ENCODE measurements at places on chromosomes 1 and 21.
A peak's percentile ranks its signal among the peaks of the same experiment; 100 is the strongest.

- DNase-seq = no peak
Measured at GRCh38 chr1:66243548-66244130, 290.3 kb upstream of the SGIP1 start.

DNA sequence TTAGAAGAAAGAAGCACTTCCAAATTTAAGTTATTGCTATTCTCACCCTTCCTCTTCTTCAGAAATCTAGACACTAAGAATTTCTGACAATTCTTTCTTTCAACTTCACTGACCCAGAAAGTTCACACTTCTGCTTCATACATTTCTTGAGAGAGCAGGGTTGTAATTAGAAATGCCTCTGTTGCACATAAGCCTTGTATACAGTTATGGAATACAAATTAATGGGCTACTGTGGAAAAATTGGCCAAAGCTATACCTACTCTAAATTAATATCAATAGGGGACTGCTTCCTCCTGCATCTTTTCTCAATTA lies 1.5 kb downstream of the TNFSF18 start:
- no peak for DNase-seq

DNA sequence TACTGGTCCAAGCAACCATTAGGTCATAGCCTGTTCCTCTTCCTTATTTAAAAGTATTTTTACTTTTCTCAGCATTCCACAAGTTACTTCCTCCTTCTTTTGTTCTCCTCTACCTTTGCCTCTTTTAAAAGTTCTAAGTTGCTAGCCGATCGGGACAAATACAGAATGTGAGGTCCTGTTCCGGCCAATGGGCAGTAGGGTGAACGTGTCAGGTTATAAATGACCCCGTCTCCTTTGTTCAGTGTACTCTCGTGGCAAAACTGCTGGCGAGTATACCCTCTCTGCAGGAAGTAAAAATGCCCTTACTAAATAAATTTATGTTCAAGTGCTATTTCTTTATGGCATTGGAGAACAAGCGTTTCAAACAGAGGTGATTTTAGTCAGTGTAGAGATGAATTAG lies 2.5 kb downstream of the ADCY10 start:
- DNase-seq = no peak

GRCh38 chr1:147851149-147851548 lies 51.4 kb upstream of the GJA8 start:
- no peak for DNase-seq

GRCh38 chr1:234568345-234568744 lies 41.6 kb downstream of the IRF2BP2 start:
- no peak for DNase-seq

- DNase-seq = no peak
Measured at GRCh38 chr1:233042834-233043233, 92.4 kb downstream of the NTPCR start.

DNA sequence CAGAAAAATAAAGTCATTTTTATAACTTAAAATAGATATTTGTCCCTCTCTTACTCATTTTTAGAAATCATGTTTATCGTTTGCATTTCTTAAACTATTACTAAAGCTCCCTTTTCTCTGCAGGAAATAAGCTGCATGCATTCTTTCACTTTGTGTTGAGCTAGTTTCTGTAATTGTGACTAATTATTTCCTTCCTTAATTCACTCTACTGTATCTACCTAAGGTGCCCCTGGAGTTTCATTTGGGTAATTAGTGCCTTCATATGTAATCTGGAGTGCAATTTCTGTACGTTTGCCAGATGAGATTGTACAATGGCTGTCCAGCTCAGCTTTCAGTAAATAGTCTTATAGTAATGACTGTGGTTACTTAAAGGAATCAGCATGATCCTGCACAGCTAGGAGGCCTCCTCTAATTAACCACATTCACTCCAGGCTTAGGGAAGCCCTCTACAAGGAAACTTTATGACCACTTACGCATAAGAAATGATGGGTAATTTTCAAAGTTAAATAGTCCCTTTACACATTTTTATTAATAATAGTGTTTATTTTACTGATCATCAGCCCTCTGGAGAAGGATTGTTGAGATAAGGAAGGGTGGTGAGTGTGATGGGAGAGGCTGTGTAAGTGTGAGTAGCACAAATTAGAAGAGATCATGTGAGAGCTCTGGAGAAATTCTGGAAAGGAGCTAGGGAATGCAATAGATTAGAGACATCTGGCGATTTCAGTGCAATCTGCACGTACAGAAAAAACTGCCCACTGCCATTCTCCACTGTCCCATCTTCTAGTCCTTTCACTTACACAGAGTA lies 86.8 kb downstream of the LRRC8C start:
- DNase-seq = no peak

- DNase-seq = no peak
Measured at GRCh38 chr21:18138507-18138906, 106.1 kb upstream of the CHODL start.

- no peak for DNase-seq
Measured at GRCh38 chr1:229130028-229130668, 140.8 kb upstream of the RAB4A start.

GRCh38 chr1:3584915-3585314 lies 26.4 kb downstream of the MEGF6 start:
- DNase-seq = no peak

DNA sequence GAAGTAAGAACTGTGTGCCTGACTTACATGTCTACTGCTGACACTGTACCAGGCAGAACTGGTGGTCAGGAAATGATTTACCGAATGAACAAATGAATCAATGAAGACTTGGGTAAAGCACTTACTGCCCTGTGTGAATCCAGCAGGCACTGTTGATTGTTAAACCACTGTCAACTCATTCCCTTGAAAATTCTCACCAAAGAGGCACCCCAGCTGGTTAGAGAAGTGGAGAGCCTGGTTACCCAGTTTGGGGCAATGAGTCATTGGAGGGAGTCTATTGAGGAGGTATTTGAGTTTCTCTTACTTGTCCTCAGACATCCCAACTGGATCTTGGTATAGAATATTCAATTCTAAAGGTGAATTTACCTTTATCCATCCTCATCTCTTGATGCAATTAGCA lies 34.2 kb downstream of the JUN start:
- DNase-seq = no peak

GRCh38 chr1:183932412-183932811 lies 105.1 kb downstream of the COLGALT2 start:
- no peak for DNase-seq

GRCh38 chr1:115545791-115546733 lies 95.7 kb upstream of the VANGL1 start:
- no peak for DNase-seq

- DNase-seq = no peak
Measured at GRCh38 chr1:221184131-221184794, 305.0 kb downstream of the HLX start.

DNA sequence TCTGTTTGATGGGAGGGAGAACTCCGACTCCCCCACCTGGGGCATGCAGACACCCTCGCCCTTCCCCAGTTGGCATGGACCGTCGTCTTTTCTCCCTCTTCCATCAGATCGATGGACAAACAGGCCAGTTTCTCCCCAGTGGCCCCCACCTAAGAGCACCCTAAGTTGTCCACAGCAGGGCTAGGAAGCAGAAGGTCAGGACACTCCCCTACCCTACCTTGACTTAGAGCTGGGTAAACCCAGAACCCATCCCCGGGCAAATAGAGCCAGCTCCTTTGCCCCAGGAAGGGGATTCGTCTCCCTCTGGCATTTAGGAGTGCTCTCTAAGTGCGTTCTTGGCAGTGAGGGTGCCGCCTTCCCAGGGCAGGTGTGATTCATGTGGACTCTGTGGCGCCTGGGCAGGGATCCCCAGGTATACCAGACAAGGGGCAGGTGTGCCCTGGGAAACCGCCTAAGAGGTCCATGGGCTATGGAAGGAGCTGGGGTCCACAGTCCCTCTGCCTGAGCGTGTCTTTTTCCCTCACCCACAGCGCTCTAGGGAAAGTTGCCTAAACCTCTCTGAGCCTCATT lies 2.7 kb upstream of the RUNX3 start:
- DNase-seq = no peak

- DNase-seq = no peak
Measured at GRCh38 chr1:232183266-232183800, 446.6 kb downstream of the SIPA1L2 start.

DNA sequence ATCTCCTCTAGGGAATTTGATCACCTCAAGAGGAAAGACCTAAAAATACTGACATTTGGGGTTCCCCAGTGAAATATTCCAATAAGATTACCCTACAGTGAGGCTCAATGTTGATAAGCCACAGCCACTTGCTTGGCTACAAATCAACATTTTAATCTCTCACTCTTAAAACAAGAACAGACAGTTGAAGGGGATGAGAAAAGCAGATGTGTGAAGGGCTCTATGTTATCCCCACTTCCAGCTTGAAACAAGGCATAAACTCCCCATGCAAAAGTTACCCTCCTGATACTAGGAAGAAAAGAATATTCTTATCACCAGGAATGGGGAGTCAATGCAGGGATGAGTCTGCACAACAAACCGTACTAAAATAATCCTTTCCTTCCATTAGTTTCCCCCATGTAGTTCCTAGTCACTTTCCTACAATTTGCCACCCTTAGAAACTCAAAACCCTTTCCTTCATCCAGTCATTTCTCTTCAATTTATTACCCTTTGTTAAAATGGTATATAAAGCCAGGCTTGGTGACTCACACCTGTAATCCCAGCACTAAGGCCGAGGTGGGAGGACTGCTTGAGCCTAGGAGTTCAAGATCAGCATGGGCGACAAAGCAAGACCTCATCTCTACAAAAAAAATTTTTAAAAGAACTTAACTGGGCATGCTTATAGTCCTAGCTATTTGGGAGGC lies 29.5 kb downstream of the LPGAT1 start:
- no peak for DNase-seq

GRCh38 chr1:40973912-40974311 lies 5.6 kb upstream of the CTPS1 start:
- no peak for DNase-seq

GRCh38 chr21:46128106-46128932 lies 27.1 kb downstream of the FTCD start:
- no peak for DNase-seq

DNA sequence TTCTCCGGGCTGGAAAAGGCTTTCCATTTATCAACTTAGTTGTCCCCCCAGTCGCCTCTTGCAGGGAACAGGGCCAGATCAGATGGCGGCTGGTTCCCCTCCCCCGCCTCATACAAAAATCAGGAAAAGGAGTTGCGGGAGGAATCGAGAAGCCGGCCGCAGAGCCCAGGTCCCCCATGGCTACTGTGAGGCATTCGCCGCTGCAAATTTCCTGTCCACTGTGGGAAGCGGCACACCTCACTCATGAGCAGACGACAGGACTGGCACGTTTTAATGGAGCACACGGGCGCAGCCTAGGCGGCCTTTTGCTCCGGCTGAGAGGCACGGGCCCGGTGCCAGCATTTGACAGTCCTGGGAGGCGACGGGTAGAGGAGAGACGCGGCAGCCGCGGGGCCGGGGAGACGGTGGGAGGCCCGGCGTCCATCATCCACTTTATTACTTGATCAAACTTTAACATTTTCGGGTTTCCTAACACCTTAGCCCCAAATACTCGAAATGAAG lies 1.1 kb downstream of the GNG4 start:
- DNase-seq = no peak

- DNase-seq = no peak
Measured at GRCh38 chr21:34280389-34280795, 83.4 kb upstream of the KCNE2 start.

DNA sequence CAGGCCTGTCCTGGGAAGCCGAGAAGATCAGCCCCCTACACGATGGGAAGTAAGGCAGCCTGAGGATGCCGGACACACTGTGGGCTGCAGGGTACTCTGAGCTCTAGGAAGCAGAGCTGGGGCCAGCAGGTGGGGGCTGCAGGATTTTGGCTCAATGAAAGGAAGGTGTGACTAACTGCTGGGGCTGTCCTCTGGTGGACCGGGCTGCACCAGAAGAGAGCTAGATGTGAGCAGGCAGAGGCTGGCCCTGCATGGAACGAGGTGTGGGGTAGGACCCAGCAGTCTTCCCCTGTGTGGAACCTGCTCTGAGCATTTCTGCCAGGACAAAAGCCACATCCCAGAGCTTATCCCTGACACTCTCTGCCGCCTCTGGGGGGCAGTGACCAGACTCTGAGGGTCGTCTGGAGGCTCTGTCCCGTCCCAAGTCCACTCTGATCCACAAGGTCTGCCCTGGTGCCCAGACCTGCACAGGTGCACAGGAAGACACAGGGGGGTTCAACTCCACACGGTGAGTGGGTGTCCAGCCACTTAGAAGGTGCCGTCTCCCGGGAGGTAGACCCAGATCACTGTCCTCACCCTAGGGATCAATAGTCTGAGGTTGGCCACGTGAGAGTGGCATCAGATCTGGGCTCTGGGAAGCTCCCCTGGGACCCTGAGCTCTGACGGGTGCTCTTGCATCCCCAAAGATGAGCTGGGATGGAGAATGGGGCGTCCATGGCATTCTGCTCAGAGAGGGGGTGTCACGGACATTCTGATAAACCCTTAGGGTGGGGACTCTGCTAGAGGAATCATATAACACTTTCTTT lies 187.6 kb upstream of the VAMP3 start:
- DNase-seq = no peak

GRCh38 chr1:14672005-14672404 lies 73.5 kb downstream of the KAZN start:
- DNase-seq = no peak

DNA sequence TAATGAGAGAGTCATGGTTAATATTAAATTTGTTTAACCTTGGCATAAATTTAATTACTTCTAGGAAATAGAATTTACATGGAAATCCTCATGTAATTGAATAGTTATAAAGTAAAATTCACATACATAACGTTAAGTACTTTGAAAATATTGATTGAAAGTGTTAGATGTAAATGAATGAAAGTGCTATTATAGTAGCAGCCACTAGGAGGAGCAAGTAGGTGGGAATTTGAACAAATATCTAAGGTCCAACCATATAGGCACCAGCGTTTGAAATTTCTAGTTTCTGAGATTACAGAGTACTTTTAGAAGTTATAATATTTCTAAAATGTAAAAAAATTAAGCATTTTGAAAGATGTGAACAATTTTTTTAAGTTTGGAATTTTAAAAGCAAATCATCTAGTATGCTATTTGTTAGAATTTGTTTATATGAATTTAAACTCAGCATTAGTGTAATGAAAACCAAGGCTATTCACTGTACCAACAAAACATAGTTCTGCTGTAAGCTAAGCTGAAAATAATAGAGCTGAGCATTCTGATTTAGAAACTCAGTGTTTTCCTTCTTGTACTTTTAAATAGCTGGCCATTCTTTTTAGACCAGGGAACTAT lies 3.3 kb downstream of the B3GALT2 start:
- no peak for DNase-seq

DNA sequence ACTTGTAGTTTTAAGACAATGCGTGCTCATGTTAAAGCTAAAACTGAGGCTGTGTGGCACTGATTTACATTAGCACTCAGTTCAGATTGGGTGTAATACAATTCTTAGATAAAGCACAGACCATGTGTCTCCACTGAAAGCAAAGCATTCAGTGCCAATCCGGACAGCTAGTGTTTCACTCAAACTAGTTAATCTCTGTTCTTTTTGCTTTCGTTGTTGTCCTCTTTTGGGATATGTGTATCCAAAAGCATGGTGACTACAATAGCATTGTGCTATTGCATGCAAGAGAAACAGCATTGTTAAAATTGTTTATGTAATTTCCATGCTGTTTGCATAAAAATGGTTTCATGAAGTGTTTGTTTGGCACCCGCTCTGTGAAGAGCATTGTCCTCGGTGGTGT lies 54.6 kb downstream of the F3 start:
- no peak for DNase-seq

- no peak for DNase-seq
Measured at GRCh38 chr1:31665234-31665878, 20.7 kb upstream of the PEF1 start.

GRCh38 chr1:181088079-181089016 lies at the start of gene IER5:
Gene IER5 (plus strand): TSS chr1:181088700. CDS start chr1:181088903, 203 bp downstream.
- DNase-seq = peak; percentile 94

Data from effector CD8-positive, alpha-beta T cell (primary cell).